ENCODE measurements at places on chromosomes 13 and 19.

GRCh38 chr13:27186295-27186694 is 14.7 kb upstream of the USP12 start:
- DNase-seq: no peak

- DNase-seq: no peak
These were observed 1.6 kb downstream of the PPP1R13L start for GRCh38 chr19:45403272-45403671.

- DNase-seq: peak; percentile 46
These were observed 1436.9 kb downstream of the UQCRFS1 start for GRCh38 chr19:27776020-27776419.

GRCh38 chr13:20938302-20938701 is 35.8 kb upstream of the XPO4 start:
- DNase-seq: no peak

DNA sequence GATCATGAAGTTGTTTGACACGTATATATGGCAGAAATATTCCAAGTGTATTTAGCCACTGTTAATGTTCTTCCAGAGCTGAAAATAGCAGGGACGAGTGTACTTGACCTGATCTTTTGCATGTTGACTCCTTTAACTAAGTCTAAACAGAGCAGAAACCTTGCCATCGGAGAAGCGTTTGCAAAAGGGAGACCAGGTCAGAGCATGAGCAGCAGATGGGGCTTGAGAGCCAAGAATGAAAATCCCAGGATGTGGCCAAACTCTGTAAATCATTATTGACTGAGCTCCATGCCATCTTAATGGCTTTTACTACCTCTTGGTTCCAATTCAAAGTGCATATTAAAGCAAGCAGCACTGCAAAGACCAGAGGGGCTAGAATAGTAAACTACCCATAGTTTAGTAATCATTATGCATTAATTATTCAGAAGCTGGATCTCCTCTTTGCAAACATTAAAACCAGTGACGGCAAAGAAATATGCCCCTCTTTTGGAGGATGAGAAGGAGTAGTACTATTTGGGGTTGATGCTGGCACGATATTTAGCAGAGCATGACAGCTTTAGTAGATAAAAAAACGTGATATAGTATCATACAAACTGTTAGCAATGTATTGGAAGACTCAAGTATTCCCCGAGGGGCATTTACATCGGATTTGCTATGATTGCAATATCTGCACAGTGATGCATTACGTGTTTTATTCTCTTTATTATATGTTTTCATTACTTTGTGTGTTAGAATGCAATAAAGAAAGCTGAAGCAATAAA is 55.7 kb downstream of the FAM216B start:
- DNase-seq: peak; percentile 16
